ENCODE measurements at places on chromosomes 4 and X.

DNA sequence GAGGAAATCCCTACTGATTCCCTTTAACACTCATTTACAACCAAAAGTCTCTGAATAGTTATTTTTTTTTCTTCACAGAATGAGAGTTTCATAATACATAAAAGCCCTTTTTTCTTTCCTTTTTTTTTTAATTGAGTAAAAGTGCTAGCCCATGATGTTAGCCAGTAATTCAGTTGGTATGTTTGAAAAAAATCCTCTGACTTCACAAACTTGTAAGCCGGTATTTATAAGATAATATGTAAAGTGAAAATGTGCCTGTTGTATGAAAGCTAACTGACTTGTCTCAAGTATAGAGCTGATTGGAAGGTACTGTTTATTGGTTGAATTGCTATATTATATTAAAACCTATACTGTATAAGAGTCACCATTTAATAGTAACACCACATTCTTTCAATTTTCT is 70.2 kb upstream of the NEIL3 start:
- no peak for DNase-seq

GRCh38 chr4:113243312-113243711 is 193.9 kb downstream of the ANK2 start:
- no peak for DNase-seq

- no peak for DNase-seq
These were observed 5.8 kb downstream of the VMA21 start for GRCh38 chrX:151402719-151403390.

- DNase-seq = no peak
These were observed 167.8 kb upstream of the PPP3CA start for GRCh38 chr4:101515099-101515498.

DNA sequence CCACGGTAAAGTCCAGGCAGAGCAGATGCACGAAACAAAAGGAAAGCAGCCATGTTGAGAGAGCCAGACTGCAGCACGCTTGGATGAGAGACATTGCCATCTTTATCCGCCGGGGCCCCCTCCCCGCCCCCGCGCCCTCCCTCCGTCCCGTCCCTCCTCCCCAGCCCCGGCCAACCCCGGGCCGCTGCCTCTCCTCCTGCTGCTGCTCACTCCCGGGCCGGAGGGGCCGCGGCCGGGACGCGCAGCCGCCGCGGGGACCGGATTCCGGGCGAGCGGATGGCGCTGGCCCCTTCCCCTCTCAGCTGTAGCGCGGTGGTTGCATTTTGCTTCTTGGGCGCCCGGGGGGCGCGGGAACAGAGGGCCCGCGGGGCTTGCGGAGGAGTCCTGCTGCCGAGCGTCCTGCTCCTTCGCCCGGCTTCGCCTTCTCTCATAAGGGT is 542 bp downstream of the RNF150 start:
- DNase-seq = no peak

DNA sequence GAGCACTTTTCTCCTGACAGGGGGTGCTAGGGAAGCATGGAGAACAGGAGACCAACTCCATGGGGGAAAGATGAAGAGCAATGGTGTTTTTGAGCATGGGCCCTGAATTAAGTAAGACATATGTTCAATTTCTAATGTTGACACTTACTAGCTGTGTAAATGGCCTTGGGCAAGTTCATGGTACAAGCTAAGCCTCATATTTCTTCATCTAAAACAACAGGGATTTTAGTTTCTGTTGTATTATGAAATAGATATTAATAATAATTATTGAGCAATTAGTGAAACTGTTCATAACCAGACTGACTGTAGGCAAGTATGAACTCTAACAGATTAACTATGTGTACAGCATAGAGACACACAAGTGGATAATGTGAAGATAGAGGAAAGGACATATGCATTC is 515.0 kb upstream of the FAT1 start:
- no peak for DNase-seq

GRCh38 chrX:18353931-18354368 is 538 bp downstream of the SCML2 start:
- DNase-seq = no peak

DNA sequence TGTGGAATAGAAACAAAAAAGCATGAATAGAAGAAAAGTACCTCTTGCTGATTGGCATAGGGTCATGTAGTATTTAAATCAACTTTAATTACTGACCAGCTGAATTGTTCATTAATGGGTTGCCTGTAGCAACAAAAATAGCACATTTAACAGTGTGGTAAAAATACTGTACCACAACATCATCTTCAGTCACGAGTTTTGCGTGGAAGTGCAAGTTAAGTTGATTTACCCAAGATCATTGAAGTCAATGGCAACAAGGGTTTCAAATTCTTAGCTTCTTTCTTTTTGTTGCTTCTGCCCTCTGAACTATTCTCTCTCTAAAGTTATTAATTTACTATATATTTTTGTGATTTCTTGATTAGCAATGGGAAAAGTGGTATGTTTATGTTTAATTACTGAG is 526.6 kb downstream of the C4orf33 start:
- no peak for DNase-seq

DNA sequence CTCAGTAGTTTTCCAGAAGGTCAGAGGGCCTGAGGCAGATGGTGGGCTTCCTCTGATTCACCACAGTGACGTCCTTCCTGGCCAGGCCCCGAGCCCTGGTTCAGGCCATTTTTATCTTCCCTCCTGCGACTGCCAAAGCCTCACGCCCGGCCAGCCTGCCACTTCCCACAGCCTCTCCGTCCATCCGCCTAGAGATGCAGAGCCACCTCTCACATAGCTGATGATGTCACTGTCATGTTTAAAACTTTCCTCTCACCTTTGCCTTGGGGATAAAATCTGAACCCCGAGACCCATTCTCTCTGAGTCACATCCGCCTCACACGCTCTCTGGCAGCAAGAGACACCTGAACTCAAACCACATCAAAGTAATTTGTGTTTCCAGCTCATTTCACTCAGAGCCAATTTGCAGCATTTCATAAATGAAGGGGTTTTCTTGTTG is 175.3 kb downstream of the QDPR start:
- DNase-seq = no peak

DNA sequence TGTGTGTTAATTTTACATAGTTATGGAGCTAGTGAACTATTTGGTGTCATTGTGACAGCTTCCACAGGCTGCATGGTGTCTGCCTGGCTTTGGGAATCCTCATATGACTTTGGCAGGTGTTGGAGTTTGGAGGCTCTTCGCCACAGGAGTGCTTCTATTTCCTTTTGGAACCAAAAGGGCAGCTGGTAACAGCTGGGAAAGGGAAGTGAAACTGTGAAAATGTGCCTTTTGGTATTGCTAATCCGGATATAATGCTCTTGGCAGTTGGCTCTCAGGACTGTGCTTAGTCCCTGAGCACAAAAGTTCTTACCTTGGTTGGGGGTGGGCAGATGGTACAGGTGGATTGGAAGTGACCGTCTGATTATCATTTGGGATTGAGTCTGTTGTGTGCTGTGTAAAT is 18.1 kb downstream of the OFD1 start:
- DNase-seq = no peak

GRCh38 chr4:22707390-22707789 is 14.7 kb downstream of the GBA3 start:
- no peak for DNase-seq

GRCh38 chr4:137474711-137475301 is 57.5 kb downstream of the PCDH18 start:
- DNase-seq = no peak

GRCh38 chr4:42488114-42488513 is 90.8 kb downstream of the SHISA3 start:
- DNase-seq = no peak

GRCh38 chr4:123478859-123479345 is 82.3 kb downstream of the SPRY1 start:
- DNase-seq = no peak

- DNase-seq = no peak
These were observed 17.4 kb downstream of the YY2 start for GRCh38 chrX:21873063-21873775.

GRCh38 chr4:148510211-148510610 is 68.0 kb upstream of the NR3C2 start:
- DNase-seq = no peak

- no peak for DNase-seq
These were observed 13.0 kb upstream of the SLC25A5 start for GRCh38 chrX:119455264-119455663.

DNA sequence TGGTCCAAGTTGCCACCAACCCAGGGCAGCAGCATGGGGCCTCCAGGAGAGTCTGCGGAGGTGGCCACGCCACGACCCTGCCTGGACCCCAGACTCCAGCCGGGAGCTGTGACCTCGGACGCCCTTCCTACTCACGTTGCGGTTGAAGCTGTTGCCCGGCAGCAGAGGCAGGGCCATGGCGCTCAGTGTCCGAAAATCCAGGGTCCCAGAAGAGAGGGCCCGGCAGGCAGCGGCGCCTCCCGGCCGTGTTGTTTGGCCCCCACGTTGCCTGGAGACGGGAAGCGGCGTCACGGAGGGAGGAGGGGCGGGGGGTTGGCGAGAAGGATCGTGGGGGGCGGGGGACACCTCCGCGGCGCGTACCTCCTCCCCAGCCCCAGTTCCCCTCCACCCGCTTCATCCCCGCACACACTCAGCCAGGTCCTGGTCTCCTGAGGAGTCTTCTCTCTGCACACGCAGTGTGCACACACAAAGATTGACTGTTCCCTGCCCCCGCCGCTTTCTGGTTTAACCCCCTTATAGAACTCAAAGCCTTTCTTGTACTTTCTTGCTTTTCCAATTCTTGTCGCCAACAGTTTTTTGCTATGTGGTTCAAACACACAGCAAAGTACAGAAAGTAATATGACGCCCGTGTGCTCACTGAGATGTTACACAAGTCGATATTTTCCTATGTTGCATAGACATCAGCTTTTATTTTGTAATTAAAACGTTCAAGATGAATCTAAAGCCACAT is at the start of gene EFHC2:
EFHC2 (minus strand) TSS at position 261 of the 730 bp plus-strand sequence; CDS start at position 177, 84 bp downstream.
- DNase-seq = no peak

- DNase-seq = no peak
These were observed 91.6 kb upstream of the NMU start for GRCh38 chr4:55727746-55728145.

- no peak for DNase-seq
These were observed 64.7 kb upstream of the PLAC8 start for GRCh38 chr4:83179205-83179604.

- DNase-seq = no peak
These were observed 3.4 kb downstream of the OGT start for GRCh38 chrX:71536285-71536684.

DNA sequence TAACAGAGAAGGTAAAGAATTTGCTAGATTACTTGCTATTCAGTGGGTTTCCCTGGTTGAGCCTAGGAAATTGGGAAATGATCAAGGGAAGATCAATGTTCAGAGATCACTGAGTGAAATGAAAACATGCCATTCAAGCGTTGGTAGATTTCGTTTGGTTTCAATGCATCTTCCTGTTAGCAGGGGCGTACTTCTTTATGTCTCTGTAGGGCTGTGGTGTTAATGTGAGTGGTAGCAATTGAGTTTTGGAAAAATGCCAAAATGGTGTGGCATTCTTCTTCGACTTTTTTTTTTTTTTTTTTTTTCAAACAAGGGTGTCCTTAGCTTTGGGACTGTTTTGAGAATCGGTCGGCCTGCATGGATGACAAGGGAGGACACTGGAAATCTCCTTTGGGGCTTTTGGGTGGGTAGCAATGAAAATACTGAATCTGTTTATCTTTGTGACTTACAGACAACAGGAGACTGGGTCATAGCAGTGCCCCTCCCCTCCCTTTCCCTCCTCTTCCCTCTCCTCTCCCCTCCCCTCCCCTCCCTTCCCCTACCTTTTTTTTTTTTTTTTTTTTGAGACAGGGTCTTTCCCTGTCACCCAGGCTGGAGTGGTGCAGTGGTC is 50.4 kb downstream of the SPRY1 start:
- no peak for DNase-seq

- no peak for DNase-seq
These were observed 21.3 kb downstream of the ADGRG4 start for GRCh38 chrX:136322064-136322463.

GRCh38 chr4:5446595-5447226 is 261.6 kb downstream of the EVC2 start:
- DNase-seq = no peak

GRCh38 chr4:155494037-155494718 is 117.4 kb upstream of the MAP9 start:
- DNase-seq = no peak

DNA sequence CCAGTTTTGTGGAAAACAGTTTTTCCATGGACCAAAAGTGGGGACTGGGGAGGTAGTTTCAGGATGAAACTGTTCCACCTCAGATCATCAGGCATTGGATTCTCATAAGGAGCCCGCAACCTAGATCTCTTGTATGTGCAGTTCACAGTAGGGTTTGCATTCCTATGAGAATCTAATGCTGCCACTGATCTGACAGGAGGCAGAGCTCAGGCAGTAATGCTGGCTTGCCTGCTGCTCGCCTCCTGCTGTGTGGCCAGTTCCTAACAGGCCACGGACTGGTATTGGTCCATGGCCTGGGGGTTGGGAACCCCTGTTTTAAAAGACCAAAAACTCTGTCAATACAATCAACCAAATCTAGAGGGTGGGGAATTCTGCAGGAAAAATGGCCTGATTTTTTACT is 100.0 kb upstream of the EOLA2 start:
- DNase-seq = no peak

GRCh38 chr4:128452415-128452814 is 164.8 kb upstream of the PGRMC2 start:
- no peak for DNase-seq

- no peak for DNase-seq
These were observed 240.2 kb downstream of the ADGRL3 start for GRCh38 chr4:61440321-61440720.

DNA sequence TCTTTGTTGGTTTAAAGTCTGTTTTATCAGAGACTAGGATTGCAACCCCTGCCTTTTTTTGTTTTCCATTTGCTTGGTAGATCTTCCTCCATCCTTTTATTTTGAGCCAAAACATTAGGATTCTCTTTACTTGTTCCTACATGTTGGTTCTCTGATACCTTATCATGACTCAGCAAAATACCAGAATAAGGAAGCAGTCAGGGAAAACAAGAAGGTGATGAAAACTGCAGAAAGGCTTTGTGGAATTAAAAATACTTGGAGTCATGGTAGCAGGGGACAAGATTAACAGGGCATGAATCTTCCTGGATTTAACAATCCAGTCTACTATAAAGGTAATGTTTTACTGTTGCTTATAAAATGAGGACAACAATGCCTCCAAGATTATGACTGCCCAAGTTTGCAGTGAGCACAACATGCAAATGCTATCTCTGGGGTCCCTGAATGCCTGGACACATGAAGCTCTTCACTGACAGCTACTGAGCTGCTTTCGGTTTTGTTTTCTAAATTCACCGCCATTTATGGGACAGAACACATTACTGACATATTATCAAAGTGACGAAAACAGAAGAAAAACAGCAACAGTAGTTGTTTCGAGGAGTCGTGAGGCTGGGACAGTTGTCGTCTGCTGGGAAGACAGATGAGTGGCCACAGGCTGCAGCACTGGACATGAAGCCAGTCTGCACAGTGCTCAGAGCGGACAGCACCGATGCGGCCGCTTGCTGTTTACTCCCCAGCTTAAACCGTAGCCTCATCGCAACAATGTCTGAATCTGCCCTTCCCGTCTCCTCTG is 174.5 kb upstream of the DKK2 start:
- no peak for DNase-seq
